SW 1271 (cell line): ENCODE measurements at places on chromosomes 2 and 18.

GRCh38 chr2:206556357-206556949 lies 85.8 kb upstream of the FAM237A start:
- peak; percentile 35 for DNase-seq

DNA sequence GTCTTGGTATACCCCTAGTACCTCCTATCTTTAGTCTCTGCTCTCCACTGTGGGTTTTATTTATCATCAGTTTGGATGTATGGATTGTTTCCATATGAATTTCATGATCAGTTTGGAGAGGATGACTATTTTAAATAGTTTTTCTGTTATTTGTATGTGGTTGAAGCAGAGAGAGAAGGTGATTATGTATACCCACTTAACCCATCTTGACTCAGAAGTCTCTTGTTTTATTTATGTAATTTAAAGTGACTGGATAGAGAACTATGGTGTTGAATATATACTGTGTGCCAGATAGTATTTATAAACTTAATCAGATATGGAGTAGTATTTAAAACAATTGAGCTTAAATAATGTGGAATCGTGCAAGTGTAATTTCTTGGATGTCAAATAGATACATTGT lies 39.9 kb downstream of the SMAD4 start:
- DNase-seq = no peak

GRCh38 chr2:231927566-231927890 lies 1.3 kb upstream of the NPPC start:
- DNase-seq = no peak

GRCh38 chr18:10182009-10182624 lies 268.3 kb downstream of the VAPA start:
- no peak for DNase-seq

GRCh38 chr18:27860701-27861107 lies 316.2 kb downstream of the CDH2 start:
- DNase-seq = no peak

GRCh38 chr2:127506510-127506909 lies 19.8 kb downstream of the IWS1 start:
- no peak for DNase-seq

DNA sequence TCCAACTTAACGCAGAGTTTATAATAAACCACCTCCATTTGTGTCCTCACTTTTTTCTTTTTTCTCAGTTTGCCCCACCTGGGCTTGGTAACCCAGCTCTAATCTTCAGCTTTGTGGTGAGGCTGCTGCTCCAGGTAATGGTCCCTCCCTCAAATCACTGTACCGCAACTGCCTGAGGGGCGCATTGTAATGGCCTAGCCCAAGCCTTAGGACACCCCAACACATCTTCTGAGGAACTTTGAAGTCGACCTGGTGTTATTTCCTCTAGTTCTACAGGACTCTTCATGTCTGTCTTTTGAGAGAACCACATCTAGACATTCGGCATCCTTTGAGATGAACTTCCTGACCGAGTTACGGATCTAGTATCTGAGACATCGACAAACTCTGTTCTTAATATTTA lies 99.7 kb downstream of the PLEKHM3 start:
- no peak for DNase-seq

- DNase-seq = no peak
Measured at GRCh38 chr18:34321066-34321465, 96.4 kb upstream of the NOL4 start.

GRCh38 chr18:9091066-9091476 lies 11.4 kb upstream of the NDUFV2 start:
- DNase-seq = no peak
